ENCODE measurements at places on chromosomes 13 and 19. TPM values are rescaled to one million over a fixed set of nuclear protein-coding genes. Genes with fewer than 3 reads are reported as not detected.
A peak's percentile ranks its signal among the peaks of the same experiment; 100 is the strongest.

ZNF709 gene
- 3.4 TPM for total RNA-seq

POLR1G gene
- total RNA-seq, result 9.1 TPM

TSHZ3 gene
- total RNA-seq, result 11.9 TPM

PODNL1 gene
- 2.4 TPM for total RNA-seq

NCR1 gene
- not detected for total RNA-seq

ZIK1 gene
- total RNA-seq, result 6.8 TPM

ZNF560 gene
- total RNA-seq, result not detected

DNA sequence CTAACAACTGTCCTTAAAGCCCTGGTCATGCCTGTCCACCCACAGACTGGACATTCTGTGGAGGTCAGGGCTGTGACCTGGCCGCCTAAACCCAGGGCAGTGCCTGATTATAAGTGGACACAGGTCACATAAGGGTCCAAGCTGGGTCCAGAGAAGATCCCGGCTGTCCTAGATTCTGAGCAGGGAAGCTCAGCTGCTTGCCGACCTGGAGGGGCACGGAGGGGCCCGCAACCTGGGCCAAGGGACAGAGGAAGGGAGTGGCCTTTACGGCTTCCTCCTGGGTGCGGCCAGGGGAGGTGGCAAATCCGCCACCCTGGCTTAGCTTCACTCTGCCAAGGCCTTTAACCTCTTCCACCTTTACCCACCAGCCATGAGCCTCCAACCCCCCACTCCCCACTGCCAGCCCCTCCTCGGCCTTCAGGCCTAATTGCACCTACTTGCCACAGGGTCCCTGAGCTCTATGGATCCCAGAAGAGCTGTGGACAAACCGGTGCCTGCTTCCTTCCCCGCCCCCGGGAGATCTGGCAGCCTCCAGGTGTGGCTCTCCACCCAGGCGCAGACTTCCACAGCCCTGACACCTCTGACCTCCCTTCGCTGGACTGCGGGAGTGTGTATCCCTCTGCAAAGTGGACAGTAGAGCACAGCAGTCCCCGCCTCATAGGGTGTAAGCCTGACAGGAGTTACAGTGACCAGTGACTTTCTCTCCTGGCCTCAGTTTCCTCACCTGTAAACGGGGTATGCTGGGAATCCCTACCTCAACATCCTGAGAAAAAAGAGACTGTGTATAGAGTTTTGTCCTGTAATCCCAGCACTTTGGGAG lies 1.7 kb downstream of the CD320 start:
- H3K27ac ChIP-seq, result peak overlapping the region; percentile 3
- peaks cover 26% of the 10 kb centered on the region for H3K4me1 ChIP-seq
- H3K27me3 ChIP-seq, result no peaks in the 10 kb centered on the region
- peaks cover 5% of the 10 kb centered on the region for H3K36me3 ChIP-seq
- DNase-seq, result peak; percentile 73
- H3K4me3 ChIP-seq, result peak overlapping the region; percentile 78

- peaks cover 20% of the 10 kb centered on the region for H3K36me3 ChIP-seq
- peak overlapping the region; percentile 86 for H3K4me3 ChIP-seq
- DNase-seq, result no peak
- peaks cover 24% of the 10 kb centered on the region for H3K4me1 ChIP-seq
These were observed 1.2 kb downstream of the KLF2 start for GRCh38 chr19:16325641-16326400.

GRCh38 chr19:17948514-17948900 lies 15.7 kb downstream of the CCDC124 start:
- H3K36me3 ChIP-seq, result no peaks in the 10 kb centered on the region
- H3K4me1 ChIP-seq, result peaks cover 37% of the 10 kb centered on the region
- H3K4me3 ChIP-seq, result peak overlapping the region; percentile 68
- DNase-seq, result no peak

DNA sequence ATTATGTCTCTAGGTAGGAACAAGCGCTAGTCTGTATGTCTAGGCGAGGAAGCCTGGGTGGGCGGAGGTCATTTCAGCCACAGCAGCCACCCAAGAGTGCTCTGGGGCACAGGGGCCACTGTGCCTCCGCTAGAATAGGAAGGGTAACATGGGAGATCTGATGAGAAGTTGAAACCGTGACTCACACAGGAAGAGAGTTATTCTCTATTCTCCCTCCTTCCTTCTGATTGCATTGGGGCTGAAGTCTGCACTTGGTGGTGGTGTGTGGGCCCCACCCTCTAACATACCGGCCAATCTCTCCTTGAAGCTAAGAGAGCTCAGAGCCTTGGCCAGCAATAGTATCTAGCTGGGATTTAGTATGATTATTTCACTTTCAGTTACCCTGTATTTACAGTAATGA lies 20.3 kb upstream of the GGACT start:
- H3K27me3 ChIP-seq, result no peaks in the 10 kb centered on the region
- DNase-seq, result no peak
- H3K4me3 ChIP-seq, result no peak overlapping the region
- peaks cover 31% of the 10 kb centered on the region for H3K36me3 ChIP-seq
- H3K4me1 ChIP-seq, result peaks cover 2% of the 10 kb centered on the region
- H3K27ac ChIP-seq, result no peak overlapping the region

DNA sequence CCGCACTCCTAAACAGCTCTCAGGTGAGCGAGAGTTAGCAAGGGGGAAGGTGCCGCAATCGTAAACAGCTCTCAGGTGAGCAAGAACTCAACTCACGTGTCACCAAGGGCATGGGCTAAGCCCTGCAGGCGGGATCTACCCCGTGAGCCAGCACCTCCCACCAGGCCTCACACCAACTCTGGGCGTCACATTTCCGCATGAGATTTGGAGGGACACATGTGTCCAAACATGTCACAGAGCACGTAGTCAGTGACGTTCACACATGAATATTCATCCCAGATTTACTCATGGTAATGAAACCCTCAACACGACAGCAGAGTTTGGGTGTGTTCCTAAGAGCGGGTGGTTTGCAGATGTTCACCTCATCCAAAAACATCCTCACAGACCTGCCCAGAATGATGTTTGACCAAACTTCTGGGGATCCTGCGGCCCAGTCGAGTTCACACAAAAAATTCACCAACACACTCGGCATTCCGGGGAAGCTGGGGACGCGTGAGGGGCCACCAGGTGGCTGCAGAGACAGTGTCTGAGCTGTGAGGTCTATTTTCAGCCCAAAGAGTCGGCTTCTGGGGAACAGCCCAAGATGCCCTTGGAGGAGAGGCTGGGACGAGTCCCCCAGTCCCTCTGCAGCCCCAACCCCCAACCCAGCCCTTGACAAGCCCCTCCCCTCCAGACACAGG lies 19.6 kb downstream of the C2CD4C start:
- no peaks in the 10 kb centered on the region for H3K4me1 ChIP-seq
- peaks cover 17% of the 10 kb centered on the region for H3K27me3 ChIP-seq
- DNase-seq, result no peak

GRCh38 chr13:50801087-50801931 lies 42.2 kb downstream of the DLEU7 start:
- peaks cover 24% of the 10 kb centered on the region for H3K4me1 ChIP-seq
- no peak overlapping the region for H3K27ac ChIP-seq
- peaks cover 4% of the 10 kb centered on the region for H3K27me3 ChIP-seq
- H3K36me3 ChIP-seq, result no peaks in the 10 kb centered on the region

DNA sequence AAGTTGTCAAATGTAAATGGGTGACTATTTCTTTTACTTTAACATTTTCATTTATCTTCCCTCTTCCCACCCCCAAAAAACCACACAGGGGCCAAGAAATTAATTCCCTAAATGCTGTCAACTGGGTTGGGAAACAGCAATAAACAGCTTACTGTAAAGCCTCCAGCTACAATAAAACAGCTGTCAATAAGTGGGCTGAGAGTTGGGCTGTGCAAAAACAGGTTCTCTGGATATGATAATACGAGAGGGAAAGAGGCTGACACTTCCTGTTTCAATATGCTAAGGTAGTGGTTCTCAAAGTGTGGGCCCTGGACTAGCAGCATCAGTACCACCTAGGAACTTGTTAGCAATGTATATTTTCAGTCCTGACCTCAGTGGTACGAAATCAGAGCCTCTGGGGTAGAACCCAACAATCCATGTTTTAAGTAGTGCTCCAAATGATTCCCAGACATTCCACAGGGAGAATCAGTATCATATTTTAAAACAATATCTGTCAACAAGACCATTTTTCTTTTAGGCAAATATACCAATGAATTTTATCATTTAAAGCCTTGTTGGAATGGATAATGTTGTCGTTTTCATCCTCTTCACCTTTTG lies 8.4 kb downstream of the PCDH9 start:
- no peaks in the 10 kb centered on the region for H3K27me3 ChIP-seq
- H3K27ac ChIP-seq, result no peak overlapping the region
- H3K4me3 ChIP-seq, result no peak overlapping the region

- H3K4me1 ChIP-seq, result peaks cover 44% of the 10 kb centered on the region
- no peaks in the 10 kb centered on the region for H3K27me3 ChIP-seq
- no peak for DNase-seq
- no peak overlapping the region for H3K4me3 ChIP-seq
These were observed 81.2 kb downstream of the KDM4B start for GRCh38 chr19:5050067-5050656.

DNA sequence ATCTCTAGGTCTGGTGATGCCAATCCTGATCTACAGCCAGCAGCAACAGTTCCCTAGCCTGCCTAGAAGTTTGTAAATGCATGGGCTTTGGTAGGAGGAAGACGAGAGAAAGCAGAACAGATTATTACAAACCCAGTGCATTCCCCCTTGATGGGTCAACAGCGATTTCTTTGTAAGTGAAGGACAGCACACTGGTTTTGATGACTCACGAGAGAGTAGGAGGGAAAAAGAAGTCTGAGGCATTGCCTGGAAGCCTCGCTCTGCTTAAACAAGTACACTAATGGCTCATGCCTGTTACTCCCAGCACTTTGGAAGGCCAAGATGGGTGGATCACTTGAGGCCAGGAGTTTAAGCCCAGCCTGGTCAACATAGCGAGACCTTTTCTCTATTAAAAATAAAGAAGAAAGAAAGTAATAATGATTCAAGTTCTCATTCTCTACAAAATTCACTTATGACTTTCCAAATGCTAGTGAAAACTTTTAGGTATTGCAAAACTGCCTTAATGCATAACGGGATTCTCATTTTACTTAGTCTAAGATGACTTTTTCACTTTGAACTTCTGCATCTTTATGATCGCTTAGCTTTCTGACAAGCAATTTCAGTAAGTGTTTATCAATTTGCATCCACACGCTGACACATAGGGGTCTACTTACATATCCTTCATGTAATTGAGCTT lies 47.7 kb upstream of the USPL1 start:
- no peak overlapping the region for H3K4me3 ChIP-seq

DNA sequence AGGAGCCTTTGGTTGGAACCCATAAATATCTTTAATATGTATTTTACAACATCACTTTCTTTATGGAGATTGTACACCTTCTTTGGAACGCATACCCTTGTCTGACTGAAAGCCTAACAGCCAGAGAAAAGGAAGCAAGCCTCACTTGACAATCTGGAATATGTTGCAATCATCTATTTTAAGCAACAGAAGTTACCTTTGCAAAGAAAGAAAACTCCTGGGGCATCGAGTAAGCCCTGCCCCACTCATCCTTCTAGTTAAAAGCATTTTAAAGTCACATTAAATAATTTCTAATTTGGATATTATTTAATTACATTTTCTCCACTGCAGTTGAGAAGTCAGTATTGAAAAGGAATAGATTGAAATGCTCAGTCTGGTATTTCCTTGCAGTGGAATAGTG lies 542.7 kb downstream of the MYO16 start:
- H3K4me3 ChIP-seq, result no peak overlapping the region
- H3K27ac ChIP-seq, result no peak overlapping the region
- no peaks in the 10 kb centered on the region for H3K27me3 ChIP-seq
- H3K4me1 ChIP-seq, result peaks cover 2% of the 10 kb centered on the region
- H3K36me3 ChIP-seq, result no peaks in the 10 kb centered on the region

- no peak overlapping the region for H3K4me3 ChIP-seq
- H3K27me3 ChIP-seq, result no peaks in the 10 kb centered on the region
- no peak for DNase-seq
These were observed 162.4 kb downstream of the PCDH20 start for GRCh38 chr13:61253105-61253877.

GRCh38 chr13:49307365-49307764 lies 59.6 kb downstream of the CDADC1 start:
- H3K27me3 ChIP-seq, result no peaks in the 10 kb centered on the region
- peaks cover 28% of the 10 kb centered on the region for H3K4me1 ChIP-seq
- peak overlapping the region; percentile 88 for H3K27ac ChIP-seq
- no peak for DNase-seq
- no peak overlapping the region for H3K4me3 ChIP-seq
- H3K36me3 ChIP-seq, result no peaks in the 10 kb centered on the region

- H3K4me1 ChIP-seq, result no peaks in the 10 kb centered on the region
- DNase-seq, result no peak
- no peaks in the 10 kb centered on the region for H3K36me3 ChIP-seq
- no peak overlapping the region for H3K27ac ChIP-seq
These were observed 74.9 kb downstream of the WTIP start for GRCh38 chr19:34556488-34556887.

GRCh38 chr13:91805605-91806004 lies 407.2 kb downstream of the GPC5 start:
- no peak overlapping the region for H3K27ac ChIP-seq
- H3K36me3 ChIP-seq, result no peaks in the 10 kb centered on the region
- H3K4me3 ChIP-seq, result no peak overlapping the region
- H3K4me1 ChIP-seq, result peaks cover 4% of the 10 kb centered on the region

GRCh38 chr13:21463424-21463823 lies 4.3 kb upstream of the ZDHHC20 start:
- no peak overlapping the region for H3K4me3 ChIP-seq
- DNase-seq, result no peak
- no peaks in the 10 kb centered on the region for H3K36me3 ChIP-seq

- no peak for DNase-seq
- no peak overlapping the region for H3K4me3 ChIP-seq
- H3K27me3 ChIP-seq, result no peaks in the 10 kb centered on the region
- no peak overlapping the region for H3K27ac ChIP-seq
- peaks cover 2% of the 10 kb centered on the region for H3K4me1 ChIP-seq
- peaks cover 58% of the 10 kb centered on the region for H3K36me3 ChIP-seq
These were observed 6.4 kb downstream of the ZNF350 start for GRCh38 chr19:51980116-51980736.

DNA sequence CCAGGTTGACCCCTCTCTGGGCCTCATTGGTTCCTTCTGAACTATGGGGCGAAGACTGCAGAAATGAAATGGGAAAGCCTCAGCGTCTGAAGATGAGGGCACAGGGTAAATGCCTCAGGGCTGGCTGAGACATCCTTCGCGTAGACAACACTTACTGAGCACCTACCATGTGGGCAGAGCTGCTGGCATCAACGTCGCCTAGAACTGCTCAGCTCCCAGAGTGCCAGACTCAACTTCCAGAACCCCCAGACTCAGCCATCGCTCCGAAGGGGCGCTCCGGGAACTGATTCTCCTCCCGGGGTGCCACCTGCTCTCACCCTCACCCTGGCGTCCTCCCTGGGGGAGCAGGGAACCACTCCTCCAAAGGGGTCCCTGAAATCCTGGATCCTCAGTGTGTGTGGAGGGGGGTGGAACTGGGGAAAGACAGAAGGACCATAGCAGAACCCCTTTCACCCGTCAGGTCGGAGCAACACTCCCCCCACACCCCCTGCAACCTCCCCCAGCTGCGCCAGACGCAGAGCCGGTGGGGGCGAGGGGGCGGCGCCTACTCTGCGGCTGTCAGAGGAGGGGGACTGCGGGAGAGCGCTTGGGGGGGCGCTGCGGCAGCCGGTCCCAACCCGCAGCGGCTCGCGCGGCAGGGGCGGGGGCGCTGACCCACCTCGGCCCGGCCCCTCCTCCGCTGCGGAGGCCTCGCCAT lies 8.2 kb upstream of the NFIC start:
- no peak overlapping the region for H3K27ac ChIP-seq
- DNase-seq, result no peak
- H3K4me1 ChIP-seq, result peaks cover 17% of the 10 kb centered on the region
- no peaks in the 10 kb centered on the region for H3K36me3 ChIP-seq
- H3K4me3 ChIP-seq, result peak overlapping the region; percentile 65
